ENCODE measurements at places on chromosomes 3 and 15. TPM values are rescaled to one million over a fixed set of nuclear protein-coding genes. Genes with fewer than 3 reads are reported as not detected.

DNA sequence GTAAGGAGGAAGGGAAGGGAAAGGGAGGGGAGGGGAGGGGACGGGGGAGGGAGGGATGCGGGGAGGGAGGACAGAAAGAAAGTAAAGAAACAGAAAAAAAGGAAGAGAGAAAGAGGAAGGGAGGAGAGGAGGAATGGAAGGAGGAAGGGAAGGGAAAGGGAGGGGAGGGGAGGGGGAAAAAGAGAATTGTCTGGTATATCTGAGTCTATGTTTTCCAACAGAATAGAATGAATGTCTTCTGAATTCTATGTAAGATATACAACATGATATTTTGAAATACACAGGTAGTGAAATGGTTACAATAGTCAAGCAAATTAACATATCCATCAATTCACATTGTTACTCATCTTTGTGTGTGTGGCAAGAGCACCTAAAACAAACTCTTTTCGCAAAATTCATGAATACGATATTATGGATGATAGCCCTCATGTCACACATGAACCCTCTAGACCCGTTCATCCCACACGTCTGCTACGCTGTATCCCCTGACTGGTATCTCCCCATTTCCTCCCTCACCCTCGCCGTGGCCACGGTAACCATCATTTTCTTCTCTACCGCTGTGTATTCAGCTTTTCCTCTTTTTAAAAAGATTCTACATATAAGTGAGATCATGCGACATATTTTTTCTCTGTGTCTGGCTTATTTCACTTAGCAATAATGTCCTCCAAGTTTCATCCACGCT, 168.9 kb downstream of the XXYLT1 start:
- DNase-seq = no peak

GRCh38 chr3:42688487-42689420, 3.4 kb downstream of the KLHL40 start:
- DNase-seq = no peak

DNA sequence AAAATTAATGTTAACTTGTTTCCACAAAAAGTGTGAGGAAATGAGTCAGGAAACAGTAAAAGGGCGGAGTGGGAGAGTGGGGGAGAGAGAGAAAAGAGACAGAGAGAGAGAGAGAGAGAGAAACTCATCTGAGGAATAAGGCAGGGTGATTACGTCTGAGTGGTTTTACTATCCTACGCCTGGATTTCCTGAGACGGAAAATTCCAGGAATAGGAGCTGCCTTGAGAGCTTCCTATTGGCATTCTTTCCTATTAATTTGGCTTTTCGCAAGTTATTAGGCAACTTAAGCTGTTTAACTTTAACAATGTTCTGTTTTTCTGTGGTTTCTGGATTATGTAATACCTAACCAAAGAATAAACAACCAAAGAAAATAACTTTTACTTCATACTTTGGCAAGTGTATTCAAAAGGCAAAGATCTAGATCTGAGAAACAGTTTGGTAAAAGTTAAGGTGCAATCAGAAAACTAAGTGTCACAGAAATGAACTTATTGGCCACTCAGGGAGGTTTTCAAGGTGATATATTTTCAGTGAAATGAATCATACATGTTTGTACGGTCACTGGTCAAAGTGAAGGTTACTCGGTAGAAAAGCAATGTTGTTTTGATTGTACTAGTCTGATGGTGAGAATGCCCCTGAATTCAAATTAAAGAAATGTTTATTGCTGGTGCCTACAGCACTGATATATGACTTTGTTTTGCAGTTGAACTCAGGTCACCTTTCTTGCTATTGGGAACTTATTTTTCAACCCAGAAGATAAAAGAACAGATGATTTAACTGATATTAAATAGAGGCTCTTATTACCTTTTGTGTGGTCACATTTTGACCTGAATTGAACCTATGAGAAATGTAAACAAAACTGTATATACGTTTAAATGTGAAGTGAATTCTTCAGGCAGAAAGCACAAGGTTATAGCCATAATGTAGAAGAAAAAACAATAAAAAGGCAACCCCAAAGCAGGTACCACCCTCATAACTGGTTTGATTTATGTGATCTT, 39.9 kb upstream of the TNFSF10 start:
- DNase-seq = peak; percentile 90

GRCh38 chr3:98746882-98747281, 16.3 kb upstream of the ST3GAL6 start:
- no peak for DNase-seq

- no peak for DNase-seq
These were observed 201.4 kb upstream of the ARHGEF26 start for GRCh38 chr3:153919773-153920172.

DNA sequence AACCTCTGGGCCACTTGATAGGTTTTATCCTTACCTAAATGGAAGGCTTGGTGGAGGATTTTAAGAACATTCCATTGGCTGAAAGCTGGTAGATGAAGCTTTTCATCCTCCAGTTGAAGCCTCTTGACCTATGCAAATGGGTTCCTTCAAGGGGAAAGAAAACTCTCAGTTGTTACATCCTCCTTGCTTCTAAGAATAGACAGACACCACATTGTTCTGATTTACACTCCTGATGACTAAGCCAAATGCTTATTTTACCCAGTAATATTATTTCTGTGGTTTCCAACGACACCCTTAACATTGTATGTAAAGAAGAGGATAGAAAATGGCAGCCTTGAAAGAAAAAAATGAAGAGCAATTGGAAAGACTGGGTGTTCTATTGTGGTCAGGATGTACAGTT, 480.5 kb downstream of the OTOL1 start:
- DNase-seq = peak; percentile 8

DNA sequence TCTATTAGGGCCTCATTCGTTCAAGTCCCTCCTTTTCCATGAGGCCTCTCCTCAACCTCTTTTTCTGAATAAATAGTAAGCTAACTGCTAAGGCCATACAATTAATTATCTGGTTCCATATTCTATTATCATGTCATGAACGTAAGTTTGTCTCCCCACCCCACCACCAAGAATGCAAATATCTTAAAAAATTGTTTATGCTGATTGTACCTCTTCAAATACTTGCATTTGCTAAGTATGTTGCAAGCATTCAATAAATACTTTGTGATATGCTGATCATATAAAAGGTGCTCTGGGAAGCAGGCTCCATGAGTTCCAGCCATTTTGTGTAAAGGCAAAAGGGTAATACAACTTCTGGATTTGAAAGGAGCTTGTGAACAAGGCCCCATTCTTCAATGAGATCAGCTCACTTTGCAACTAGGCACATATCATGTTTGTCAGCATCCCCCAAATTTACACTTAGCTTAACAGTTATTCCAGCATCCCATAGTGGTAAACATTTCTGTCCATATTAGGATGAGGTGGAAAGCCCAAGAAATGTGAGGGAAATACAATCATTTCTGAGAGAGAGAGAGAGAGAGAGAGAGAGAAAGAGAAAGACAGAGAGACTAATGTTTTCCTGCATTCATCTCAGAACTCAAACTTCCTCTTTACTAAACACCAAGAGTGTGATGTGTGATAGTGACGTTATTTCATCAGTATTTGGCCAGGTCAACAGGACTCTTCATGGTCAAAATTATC, 33.2 kb downstream of the SLC12A8 start:
- no peak for DNase-seq

- DNase-seq = peak; percentile 78
These were observed 24.7 kb upstream of the ZBED2 start for GRCh38 chr3:111619833-111620232.

- peak; percentile 70 for DNase-seq
These were observed 3.7 kb upstream of the PLXNB1 start for GRCh38 chr3:48433472-48434118.

DNA sequence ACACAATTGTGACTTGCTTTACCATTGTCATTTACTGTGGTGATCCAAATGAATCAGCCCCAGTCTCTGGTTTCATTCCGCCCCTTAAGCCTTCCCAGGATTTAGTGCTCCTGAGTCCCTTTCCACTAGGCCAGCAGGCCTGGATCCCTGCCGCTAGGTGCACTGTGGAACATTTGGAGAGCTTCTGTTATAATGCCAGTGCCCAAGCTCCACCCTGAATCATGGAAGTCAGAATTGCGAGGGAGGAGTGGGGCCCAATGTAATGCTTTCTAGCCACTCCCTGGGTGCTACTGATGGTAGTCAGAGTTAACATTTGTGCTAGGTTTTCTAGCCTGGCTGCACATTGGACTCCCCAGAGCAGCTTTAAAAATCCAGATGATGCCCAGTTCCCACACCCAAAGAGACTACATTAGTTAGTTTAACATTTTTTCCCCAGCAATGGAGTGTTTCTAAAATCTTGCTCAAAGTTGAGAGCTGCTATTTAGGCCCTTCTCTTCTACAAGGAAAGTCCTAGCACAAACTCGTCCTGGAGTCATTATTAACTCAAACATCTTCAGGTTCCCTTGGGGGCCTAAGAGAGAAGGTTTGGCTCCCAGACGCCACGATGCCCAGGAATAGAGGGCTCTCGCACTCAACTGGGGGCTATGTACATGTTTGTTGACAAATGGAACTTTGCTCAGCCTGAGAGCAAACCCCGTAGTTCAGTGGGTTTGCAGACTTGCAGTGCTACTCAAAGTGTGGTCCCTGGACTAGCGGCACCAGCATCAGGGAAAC, 366.7 kb upstream of the PROK2 start:
- no peak for DNase-seq

- no peak for DNase-seq
These were observed 45.1 kb downstream of the APH1B start for GRCh38 chr15:63322541-63322940.

DNA sequence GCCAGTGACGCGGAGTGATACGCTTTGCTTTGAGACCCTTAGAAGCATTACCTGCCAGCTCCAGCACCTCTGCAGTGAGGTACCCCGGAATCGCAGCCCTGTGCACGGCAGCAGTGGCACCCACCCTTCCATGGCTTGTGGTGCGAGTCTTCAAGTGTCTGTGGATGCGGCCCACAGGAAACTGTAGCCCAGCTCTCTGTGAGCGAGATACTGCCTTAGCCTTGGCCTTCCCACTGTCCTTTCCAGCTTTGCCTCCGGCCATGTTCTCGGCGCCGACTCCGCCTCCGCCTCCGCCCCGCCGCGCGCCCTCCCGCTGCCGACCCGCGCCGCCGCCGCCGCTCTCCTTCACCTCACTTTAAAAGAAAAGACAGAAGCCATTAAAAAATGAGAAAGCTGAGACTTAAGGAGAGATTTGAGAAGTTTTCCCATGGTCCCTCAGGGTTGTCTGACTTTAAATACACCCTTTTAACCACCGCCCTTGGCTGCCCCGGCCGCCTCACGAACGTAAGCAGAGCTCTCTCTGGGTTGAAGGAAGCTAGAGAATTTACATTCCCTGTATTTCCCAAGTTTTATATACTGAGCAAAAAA, 78.5 kb upstream of the FAM174B start:
- no peak for DNase-seq

GRCh38 chr3:156762631-156763185, 63.4 kb upstream of the LEKR1 start:
- DNase-seq = peak; percentile 66

- peak; percentile 91 for DNase-seq
These were observed 65.8 kb upstream of the LEKR1 start for GRCh38 chr3:156760333-156760732.

- no peak for DNase-seq
These were observed 138.2 kb upstream of the CNTN4 start for GRCh38 chr3:1960506-1960905.

DNA sequence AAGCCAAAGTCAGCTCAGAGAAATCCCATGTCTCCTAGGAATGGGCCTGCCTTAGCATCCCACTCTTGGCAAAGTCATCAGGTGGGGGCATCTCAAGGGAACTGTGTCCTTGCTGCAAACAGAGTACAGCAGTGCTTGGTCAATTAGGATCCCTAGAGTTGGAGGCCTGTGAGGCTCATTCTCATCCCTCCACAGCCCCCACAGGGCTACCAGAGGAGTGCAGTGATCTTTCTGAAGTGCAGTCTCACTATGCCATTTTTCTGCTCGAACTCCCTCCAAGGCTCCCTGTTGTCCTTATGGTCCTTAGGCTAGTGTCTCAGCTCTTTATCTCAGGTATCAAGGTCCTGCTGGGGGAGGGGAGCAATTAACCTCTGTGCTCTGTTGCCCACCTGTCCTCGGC, 31.1 kb downstream of the TMEM40 start:
- DNase-seq = no peak

- no peak for DNase-seq
These were observed 158.3 kb upstream of the C2CD4B start for GRCh38 chr15:62323353-62323890.

- no peak for DNase-seq
These were observed 104.3 kb upstream of the RASGRP1 start for GRCh38 chr15:38668898-38669391.

DNA sequence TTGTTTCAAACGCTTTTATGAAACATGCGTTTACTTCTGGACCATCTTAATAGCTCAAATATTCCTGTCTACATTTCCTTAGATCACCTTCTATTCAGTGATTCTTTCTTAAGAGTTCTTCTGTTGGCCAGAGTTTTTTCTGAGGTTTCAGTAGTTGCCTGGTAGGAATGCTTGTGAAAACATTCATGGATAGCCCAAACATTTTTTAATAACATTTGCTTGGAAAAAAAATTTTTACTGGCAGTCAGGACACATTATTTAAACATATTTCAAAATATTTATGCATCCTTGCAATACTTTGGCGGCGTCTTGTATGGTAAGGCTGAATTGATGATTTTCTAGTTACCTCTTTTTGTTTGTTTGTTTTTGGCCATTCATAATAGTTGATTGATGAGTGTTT, 47.4 kb upstream of the ZBTB20 start:
- DNase-seq = no peak

- DNase-seq = peak; percentile 50
These were observed 209.4 kb downstream of the CADPS start for GRCh38 chr3:62665627-62666437.

- peak; percentile 43 for DNase-seq
These were observed 15.3 kb upstream of the RTP4 start for GRCh38 chr3:187352581-187353575.

GRCh38 chr3:115659253-115660220, 36.2 kb downstream of the GAP43 start:
- DNase-seq = no peak

TYRO3 gene
- 3.5 TPM for total RNA-seq

SEMA3B gene
- 23.9 TPM for total RNA-seq

SEMA6D gene
- total RNA-seq = under 0.01 TPM

ZNF501 gene
- 2.9 TPM for total RNA-seq

GATM gene
- total RNA-seq = 1.4 TPM

WNT7A gene
- total RNA-seq = 0.67 TPM

CHRNB4 gene
- total RNA-seq = under 0.01 TPM
